ENCODE measurements at places on chromosomes 4 and X.

DNA sequence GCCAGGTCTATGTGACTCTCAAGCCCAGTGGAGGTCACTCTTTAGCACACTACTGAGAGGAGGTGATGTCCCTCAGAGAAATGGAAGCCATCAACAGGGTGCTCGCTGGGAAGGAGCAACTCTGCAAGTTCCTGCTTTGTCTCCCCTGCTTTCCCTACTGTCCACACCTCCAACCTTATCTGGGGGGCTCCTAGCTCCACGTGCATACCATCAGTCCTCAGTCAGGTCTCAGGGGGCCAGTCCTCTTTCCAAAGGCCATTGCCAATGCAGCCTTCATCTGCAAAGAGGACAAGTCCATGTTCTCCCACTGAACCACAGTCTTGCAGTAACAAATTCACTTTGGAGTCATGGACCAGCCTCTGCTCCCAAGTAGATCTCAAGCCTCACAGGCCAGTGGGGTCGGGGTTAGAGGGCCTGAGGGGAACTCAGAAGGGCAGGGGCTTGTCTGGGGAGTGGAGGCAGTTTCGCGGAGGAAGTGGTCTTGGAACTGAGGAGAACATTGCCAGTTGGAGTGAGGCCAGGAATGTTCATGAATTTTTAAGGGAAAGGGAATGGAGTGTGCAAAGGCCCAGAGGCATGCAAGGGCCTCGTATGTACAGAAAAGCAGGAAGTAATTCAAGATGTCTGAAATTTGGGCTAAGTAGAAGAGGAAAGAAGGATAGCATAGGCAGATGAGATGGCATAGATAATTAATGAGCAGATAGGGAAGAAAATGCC lies 8.9 kb downstream of the RTL5 start:
- DNase-seq, result no peak

GRCh38 chrX:53594354-53594753 lies 92.2 kb downstream of the HUWE1 start:
- DNase-seq, result no peak

- no peak for DNase-seq
Measured at GRCh38 chrX:70970482-70970995, 39.6 kb upstream of the SLC7A3 start.

DNA sequence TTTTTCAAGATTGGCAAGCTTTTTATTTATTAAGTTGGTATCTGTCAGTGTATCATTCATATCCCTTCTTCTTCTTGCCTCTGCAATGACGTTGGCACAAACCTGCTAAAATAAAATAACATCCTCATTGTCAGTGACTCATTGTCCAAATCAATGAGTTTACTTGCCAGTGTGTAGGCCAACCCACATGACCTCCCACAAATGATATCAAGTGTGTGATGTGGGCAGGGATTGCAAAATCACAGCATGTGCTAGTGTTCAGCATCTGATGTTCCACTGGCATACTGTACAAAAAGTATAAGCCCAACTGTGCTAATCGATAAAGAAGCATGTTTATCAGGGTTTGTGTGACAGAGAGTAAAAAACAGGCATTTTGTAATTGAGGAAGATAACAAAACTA lies 25.5 kb downstream of the GPAT3 start:
- DNase-seq, result no peak

- DNase-seq, result no peak
Measured at GRCh38 chr4:97016186-97016907, 1126.9 kb downstream of the STPG2 start.

DNA sequence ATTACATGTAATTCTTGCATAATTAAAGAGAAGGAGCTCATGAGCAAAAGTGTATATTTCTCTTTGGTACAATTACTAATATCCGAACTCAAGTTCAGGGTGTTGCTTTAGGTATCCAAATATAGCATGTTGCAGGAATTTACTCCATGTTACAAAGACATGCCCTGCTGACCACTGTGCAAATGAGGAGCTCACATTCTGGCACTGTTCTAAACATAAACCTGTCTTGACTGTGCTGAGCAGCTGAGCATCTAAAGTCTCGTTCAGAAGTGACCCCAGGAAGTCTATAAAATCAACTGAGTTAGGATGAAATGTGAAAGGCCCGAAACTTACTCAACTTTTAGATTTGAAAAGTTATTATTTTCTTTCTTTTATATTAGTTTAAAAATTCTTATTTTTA lies 124.3 kb downstream of the STIM2 start:
- no peak for DNase-seq

DNA sequence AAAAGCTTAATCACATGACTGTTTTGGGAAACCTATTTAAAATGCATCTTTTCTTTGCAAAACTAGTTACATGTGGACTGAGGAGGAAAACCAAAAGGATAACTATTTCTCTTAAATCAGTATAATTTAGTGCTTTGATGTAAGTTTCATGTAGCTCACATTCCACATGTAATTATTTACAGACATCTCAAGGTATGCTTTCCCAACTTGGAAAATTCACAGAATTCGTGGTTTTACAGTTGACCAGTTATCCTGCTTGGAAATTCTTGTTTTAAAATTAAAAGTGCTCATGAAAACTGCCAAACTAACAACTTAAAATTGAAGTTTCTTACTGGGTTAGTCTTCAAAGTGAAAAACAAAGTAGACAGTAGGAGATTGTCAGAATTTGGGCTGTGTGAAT lies 52.4 kb downstream of the EDNRA start:
- peak; percentile 60 for DNase-seq

GRCh38 chr4:146211440-146211839 lies 2.9 kb upstream of the REELD1 start:
- DNase-seq, result no peak

- peak; percentile 78 for DNase-seq
Measured at GRCh38 chr4:127400731-127401346, 231.9 kb upstream of the INTU start.

DNA sequence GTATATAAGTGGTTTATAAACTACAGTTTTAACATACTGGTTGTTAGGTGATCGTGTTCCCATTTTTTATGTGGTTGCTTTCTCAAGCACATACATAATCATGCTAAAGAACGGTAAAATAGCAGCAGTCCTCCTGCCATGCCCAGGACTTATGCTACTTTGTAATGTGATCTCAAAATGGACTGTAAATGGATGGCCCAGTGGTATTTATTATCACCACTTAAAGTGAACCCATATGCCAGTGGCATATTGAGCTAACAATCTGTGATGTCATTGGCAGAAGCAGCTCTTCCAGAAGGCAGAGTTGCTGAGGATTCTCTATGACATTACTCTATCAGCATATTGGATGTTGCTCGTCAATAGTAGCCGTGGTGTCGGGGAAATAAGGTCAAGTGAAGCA lies 28.6 kb downstream of the ANK2 start:
- no peak for DNase-seq

- no peak for DNase-seq
Measured at GRCh38 chr4:168434993-168435392, 45.3 kb downstream of the DDX60L start.

- no peak for DNase-seq
Measured at GRCh38 chr4:7917669-7918068, 22.0 kb downstream of the AFAP1 start.

- no peak for DNase-seq
Measured at GRCh38 chr4:153603258-153603657, 80.8 kb upstream of the TLR2 start.

DNA sequence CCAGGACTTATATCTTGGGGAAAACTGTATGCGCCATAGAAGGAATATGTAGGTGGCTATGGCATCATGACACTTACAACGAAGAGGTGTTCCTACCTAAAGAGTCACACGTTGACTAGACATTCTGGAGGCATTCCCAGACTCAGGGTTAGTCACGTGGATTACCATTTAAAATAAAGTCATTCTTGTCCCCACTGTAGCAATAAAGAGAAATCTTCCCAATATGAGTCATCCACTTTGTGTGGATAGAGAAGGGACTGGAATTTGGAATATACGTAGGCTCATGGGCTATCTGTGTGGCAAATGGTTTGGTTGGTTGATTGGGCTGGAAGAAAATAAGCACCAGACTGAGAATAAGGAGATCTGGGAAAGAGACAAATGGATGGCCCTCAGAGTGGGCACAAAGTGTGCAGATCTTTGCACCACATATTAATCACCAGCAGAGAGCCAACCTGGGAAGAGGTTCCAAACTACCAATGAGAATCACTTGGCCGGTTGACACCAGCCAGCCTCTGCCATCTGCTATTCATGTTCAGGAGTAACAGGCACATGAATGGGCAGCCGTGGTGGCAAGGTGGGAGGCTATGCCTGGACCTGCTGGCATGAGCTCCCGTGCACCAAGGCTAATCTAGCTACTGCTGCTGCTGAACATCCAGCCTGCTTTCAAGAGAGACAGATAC lies 41.0 kb downstream of the MTNR1A start:
- DNase-seq, result no peak

DNA sequence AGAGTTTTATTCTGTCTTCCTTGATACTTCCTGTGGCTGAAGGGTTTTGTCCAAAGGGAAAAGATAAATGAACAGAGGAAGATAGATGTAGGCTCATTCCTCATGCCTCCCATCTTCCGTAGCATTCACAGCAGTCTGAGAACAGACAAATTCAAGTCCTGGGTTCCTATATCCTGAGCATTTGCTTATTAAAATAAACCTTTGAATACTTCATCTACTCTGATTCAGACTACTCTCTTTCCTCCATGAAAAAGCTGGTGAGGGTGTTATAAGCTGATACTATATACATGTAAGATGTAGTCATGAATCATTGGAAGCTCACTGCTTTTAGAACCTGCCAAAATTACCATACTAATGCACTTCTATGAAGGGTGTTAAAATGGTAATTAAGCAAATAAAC lies 61.2 kb downstream of the GAB1 start:
- no peak for DNase-seq

- no peak for DNase-seq
Measured at GRCh38 chr4:5757536-5757935, 46.5 kb downstream of the EVC start.

- DNase-seq, result no peak
Measured at GRCh38 chr4:175190654-175191053, 272.5 kb downstream of the ADAM29 start.

- no peak for DNase-seq
Measured at GRCh38 chrX:39866229-39866628, 231.5 kb downstream of the BCOR start.

- no peak for DNase-seq
Measured at GRCh38 chrX:24268786-24269185, 45.1 kb downstream of the SUPT20HL2 start.

DNA sequence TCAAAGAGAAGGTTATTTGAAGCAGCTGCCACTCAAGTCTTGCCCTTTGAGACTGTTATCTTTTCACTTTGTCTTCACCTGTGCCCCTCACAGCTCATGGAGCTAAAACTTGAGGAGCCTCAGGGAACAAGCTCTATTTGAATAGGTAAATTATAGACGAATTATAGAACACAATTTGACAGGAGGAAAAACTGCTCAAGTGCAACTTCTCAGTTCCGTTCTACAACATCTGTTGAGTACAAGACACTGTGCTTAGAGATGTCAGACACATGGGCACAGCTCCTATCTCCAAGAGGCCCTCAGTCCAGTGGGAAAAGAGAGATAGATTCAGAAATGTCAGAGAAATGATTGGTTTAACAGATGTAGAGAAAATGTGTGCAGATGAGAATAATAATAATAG lies 5.1 kb downstream of the PPP1R2C start:
- DNase-seq, result no peak

- DNase-seq, result no peak
Measured at GRCh38 chr4:81214144-81214880, 710 bp downstream of the PRKG2 start.

- no peak for DNase-seq
Measured at GRCh38 chr4:102334624-102335023, 10.7 kb downstream of the SLC39A8 start.
